IPS DF 19.7 (cell line): ENCODE measurements at places on chromosomes 2 and 18.

GRCh38 chr18:48188609-48189008 is 220.6 kb downstream of the ZBTB7C start:
- no peak for DNase-seq

- DNase-seq, result no peak
Observed at GRCh38 chr2:241122376-241123002, 20.4 kb upstream of the MTERF4 start.

GRCh38 chr2:42086500-42086953 is 38.7 kb downstream of the PKDCC start:
- DNase-seq, result no peak

DNA sequence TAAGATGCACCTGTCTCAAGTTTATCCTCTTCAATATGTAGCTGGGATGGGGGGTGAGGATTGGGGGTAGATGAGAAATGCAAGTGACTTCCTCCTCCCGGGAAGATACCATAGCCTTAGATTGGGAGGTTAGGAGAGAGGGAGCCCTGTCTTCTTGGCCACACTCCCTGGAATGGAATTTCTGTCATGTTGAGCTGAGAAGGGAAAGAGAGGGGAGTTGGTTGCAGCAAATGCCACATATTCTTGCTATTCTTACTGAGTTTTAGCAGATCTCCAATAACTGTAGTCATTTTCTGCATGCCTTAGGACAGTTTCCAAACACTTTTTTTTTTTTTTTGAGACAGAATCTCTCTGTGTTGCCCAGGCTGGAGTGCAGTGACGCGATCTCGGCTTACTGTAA is 35.9 kb downstream of the TAF4B start:
- no peak for DNase-seq
